ENCODE measurements at places on chromosomes 11 and 22. TPM values are rescaled to one million over a fixed set of nuclear protein-coding genes. Genes with fewer than 3 reads are reported as not detected.
A peak's percentile ranks its signal among the peaks of the same experiment; 100 is the strongest.

GRCh38 chr11:92376146-92376599, 151.6 kb downstream of the FAT3 start:
- peaks cover 1% of the 10 kb centered on the region for H3K27me3 ChIP-seq
- no peaks in the 10 kb centered on the region for H3K36me3 ChIP-seq
- DNase-seq = no peak
- no peak overlapping the region for H3K4me3 ChIP-seq
- no peak overlapping the region for H3K27ac ChIP-seq

Gene DUSP8
- 7.7 TPM for total RNA-seq

DNA sequence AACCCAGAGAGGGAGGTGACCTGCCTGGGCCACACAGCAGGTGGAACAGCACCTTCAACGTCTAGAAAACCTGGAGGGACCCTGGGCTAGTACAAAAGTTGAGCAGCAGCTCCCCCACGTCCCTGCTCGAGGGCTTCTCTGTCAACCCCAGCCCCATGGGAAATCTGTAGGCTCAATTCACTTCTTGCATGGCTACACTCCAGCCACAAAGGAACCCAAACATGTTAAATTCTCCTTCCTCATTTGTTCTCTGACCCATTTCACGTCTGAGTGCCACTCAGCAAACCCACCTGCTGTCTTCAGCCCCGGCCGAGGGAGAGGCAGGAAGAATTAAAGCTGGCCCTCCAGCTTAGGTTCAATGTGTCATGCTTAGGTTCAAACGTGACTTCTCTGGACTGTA, 418.5 kb downstream of the MIAT start:
- no peaks in the 10 kb centered on the region for H3K4me1 ChIP-seq
- no peak for DNase-seq
- no peaks in the 10 kb centered on the region for H3K36me3 ChIP-seq
- no peak overlapping the region for H3K4me3 ChIP-seq

Gene SOX6
- 24.0 TPM for total RNA-seq

Gene MYRF
- total RNA-seq = 165 TPM

Gene MPPED2
- total RNA-seq = not detected

GRCh38 chr22:19596680-19597398, 72.6 kb upstream of the CLDN5 start:
- no peaks in the 10 kb centered on the region for H3K27me3 ChIP-seq
- H3K4me1 ChIP-seq = no peaks in the 10 kb centered on the region
- H3K4me3 ChIP-seq = no peak overlapping the region
- no peaks in the 10 kb centered on the region for H3K36me3 ChIP-seq
- H3K27ac ChIP-seq = no peak overlapping the region

DNA sequence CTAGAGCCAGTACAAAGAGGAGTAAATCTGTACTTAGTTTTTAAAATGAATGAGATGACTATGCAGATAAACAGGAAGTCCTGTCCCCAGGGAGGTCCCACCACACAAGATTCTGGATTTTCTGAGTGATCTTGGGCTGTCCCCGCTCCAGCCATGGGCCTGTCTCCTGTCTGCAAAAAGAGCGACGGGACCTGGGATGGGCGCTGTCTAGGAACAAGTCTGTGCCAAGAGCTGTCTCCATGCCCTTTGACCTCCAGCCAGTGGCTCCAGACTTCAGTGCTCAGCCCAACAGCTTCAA, 6.0 kb downstream of the CSNK1E start:
- H3K27ac ChIP-seq = no peak overlapping the region
- H3K4me3 ChIP-seq = no peak overlapping the region
- peaks cover 2% of the 10 kb centered on the region for H3K36me3 ChIP-seq
- 0 out of 2 replicates have a peak, but pooled peaks cover 6% of the 10 kb centered on the region for H3K4me1 ChIP-seq

GRCh38 chr11:34775417-34775888, 140.7 kb downstream of the APIP start:
- no peaks in the 10 kb centered on the region for H3K27me3 ChIP-seq
- H3K36me3 ChIP-seq = no peaks in the 10 kb centered on the region
- no peak for DNase-seq
- no peak overlapping the region for H3K27ac ChIP-seq
- no peaks in the 10 kb centered on the region for H3K4me1 ChIP-seq

GRCh38 chr11:47375020-47375419, 3.3 kb downstream of the SPI1 start:
- H3K27me3 ChIP-seq = no peaks in the 10 kb centered on the region
- DNase-seq = no peak
- no peak overlapping the region for H3K4me3 ChIP-seq
- H3K4me1 ChIP-seq = peaks cover 4% of the 10 kb centered on the region
- H3K36me3 ChIP-seq = no peaks in the 10 kb centered on the region

Gene OR52H1
- total RNA-seq = not detected

GRCh38 chr22:26570115-26570514, 19.8 kb downstream of the TPST2 start:
- H3K27me3 ChIP-seq = no peaks in the 10 kb centered on the region
- no peak overlapping the region for H3K27ac ChIP-seq
- peaks cover 16% of the 10 kb centered on the region for H3K4me1 ChIP-seq
- no peak for DNase-seq

DNA sequence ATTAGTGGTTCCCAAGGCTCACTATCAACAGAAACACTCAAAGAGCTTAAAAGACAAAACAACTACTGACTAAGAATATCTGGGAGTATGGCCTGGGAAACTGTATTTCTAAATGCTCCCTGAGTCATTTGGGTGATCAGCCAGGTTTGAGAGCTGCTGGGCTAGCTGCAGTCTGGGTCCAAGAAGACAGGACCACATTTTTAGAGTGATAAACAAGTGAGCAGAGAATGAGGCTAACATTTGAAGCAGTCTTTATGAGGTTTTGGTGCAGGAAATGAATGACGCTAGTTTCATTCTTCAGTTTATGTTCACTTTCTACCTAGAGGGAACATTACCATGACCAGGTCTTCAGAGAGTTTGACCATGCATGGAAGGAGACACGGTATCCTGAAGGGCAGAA, 97.7 kb downstream of the TEAD1 start:
- H3K4me1 ChIP-seq = peaks cover 39% of the 10 kb centered on the region
- peak overlapping the region; percentile 28 for H3K27ac ChIP-seq
- no peaks in the 10 kb centered on the region for H3K27me3 ChIP-seq
- DNase-seq = no peak

GRCh38 chr11:6526411-6527135, 29.5 kb downstream of the DNHD1 start:
- no peaks in the 10 kb centered on the region for H3K4me1 ChIP-seq
- no peaks in the 10 kb centered on the region for H3K27me3 ChIP-seq
- no peak for DNase-seq

DNA sequence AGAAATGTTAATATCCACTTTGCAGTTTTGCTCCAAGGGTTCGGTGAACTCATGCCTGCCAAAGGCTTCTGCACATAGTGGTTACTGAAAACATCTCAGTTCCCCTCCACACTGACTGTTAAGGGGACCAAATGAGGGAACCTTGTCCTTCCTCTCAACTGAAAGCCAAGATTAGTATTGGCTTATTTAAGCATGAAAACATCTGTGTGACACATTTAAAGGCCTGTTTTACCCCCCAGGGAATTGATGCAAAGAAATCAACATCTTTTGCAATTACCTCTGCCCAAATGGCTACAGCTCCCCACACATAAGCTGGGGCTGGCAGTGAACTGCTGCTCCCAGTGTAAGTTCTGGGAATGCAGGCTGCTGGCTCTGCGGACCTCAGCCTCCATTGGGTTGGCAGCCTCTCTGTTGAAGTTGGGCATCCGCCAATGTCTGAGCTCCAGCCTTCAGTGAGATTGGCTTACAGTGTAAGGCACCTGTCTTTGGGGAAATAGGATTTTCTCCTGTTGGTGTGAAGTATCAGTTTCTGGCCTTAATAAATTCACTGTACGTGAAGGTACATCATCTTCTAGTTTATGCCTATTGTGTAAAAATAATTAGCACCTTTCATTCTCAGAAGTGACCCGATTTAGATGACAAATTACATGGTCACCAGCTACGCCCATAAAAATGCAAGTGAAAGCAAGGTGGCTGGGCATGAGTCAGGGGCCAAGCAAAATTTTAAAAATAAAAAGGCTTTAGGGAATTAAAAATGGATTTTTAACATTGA, 213.4 kb upstream of the SYN3 start:
- DNase-seq = no peak
- no peaks in the 10 kb centered on the region for H3K36me3 ChIP-seq
- no peaks in the 10 kb centered on the region for H3K4me1 ChIP-seq
